ENCODE measurements at places on chromosomes 1 and 21. TPM values are rescaled to one million over a fixed set of nuclear protein-coding genes. Genes with fewer than 3 reads are reported as not detected.

DNA sequence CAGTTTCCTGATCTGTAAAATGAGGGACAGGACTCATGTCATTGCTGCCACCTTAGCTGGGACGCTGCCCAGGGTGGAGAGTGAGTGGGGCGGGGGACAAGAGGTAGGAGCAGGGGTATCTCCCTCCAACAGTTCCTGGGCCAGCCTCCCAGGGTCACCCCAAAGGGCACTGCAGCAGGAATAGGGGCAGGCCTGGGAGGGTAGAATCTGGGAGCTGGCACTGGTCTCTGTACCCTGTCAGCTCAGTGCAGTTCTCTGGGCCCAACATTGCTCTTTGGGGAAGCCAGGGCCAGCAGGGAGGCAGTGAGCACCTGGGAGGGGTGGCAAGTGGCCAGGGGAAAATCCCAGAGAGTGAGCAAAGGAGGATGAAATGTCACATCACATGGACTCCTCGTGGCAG lies 55.8 kb downstream of the ELK4 start:
- DNase-seq, result no peak

DNA sequence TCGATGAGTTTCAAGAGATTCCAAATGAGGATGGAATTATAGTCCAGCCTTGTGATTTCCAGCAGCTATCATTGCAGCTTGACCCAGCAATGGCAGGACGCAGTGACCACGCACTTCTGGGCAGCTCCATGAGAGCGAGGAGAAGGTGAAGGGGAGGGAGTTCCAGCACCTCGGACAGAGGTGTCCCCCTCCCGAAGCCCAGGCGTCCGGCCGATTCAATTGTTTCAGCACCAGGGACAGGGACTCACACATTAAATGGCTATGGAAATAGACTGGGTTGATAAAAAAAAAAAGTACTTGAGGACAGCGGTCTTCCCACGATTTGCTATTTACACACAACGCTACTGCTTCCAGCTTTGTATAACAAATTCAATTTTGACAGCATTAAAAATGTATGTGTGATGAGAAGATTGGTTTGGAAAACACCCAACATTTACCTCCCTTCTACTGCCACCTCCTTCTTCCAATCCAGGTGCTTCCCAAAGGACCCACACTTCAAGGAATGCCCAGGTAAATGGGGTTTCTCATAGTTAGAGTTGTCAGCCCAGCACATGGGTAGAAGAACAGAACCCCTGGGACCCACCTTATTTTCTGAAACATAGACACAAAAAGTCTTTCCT lies 71.8 kb downstream of the DISP3 start:
- peak; percentile 78 for DNase-seq

DNA sequence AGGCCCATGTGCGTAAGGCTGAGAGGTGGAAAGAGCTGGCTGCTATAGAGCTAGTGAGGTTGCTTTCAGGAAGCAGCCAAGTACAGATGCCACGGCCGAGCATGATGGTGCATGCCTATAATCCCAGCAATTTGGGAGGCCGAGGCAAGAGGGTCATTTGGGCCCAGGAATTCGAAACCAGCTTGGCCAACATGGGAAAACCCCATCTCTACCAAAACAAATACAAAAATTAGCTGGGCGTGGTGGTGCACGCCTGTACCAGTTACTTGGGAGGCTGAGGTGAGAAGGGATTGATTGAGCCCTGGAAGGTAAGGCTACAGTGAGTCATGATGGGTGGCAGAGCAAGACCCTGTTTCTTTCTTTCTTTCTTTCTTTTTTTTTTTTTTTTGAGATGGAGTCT lies 2.7 kb downstream of the CCDC24 start:
- no peak for DNase-seq

GRCh38 chr1:32798679-32799416 lies 18.3 kb downstream of the YARS1 start:
- no peak for DNase-seq

DNA sequence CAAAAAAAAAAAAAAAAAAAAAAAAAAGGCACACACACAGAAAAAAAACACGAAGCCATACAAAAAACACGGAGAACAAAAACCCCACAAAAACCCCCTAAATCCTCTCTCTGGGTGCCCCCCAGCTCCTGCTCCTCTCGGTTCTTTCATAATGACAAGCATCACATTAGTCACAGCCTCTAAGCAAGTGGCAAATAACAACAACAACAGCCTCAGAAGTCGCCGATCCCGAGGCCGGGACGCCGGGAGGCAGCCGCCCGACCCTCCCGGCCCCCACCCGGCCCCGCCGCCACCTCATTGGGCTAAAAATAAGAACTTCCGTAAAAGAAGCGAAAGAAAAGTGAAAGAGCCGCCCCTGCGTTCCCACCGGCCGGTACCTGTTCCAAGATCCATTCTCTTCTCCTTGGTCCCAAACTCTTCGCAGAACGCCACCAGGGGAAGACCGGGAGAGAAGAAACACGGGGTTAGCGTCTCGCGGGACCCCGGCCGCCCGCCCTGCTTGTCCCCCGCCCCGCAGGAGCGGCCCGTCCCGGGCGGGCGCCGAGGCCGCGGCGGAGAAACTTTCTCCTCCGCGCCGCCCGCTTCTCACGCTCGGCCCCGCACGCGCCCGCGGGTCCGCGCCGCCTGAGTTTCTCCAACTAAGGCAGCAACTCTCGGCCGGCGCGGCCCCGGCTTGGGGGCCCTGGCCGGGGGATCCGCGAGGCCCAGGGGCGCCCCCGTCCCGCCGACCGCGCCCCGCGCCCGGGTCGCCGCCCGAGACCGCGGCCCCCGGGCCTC lies 102.8 kb downstream of the CASZ1 start:
- DNase-seq, result peak; percentile 14

- no peak for DNase-seq
Measured at GRCh38 chr1:178928976-178929375, 58.1 kb upstream of the ANGPTL1 start.

DNA sequence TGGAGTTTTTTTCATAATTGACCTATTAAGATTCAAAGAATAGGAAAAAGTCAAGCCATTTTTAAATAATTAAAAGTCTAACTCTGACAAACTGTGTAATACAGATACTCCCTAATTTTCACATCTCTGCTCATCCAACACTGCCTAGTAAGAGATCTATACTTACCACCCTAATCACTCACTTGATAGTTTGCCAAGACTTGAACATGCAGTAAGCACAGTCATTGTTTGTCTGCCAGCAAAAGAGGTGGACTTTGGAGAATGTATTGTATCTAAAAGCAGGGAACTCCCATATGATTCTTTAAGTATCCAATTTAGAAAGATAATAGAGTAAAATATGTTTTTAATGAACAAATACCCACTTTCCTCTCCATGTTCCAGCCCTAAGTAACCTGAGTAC lies 15.5 kb downstream of the TMEM59 start:
- no peak for DNase-seq

GRCh38 chr1:25137106-25137505 lies 95.2 kb downstream of the SYF2 start:
- no peak for DNase-seq

GRCh38 chr1:18836654-18837053 lies 22.8 kb downstream of the TAS1R2 start:
- DNase-seq, result no peak

- peak; percentile 66 for DNase-seq
Measured at GRCh38 chr1:116769561-116769977, 15.3 kb downstream of the CD2 start.

DNA sequence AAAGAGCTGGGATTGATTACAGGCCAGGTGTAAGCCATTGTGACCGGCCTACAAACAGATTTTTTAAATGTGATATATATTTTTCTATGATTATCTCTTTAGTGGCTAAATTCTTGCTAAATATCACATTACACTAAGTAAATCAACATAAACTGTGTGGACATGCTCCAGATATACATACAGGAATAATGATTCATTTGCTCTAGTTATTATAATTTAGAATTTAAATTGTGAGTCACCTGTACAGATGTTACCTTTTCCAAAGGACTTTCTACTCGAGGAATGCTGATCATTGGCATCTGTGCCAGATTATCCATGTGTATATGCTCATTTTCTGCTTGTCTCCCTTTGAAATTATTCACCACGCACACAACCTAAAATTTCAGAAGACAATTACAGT lies 90.1 kb downstream of the PLPPR5 start:
- no peak for DNase-seq

- DNase-seq, result peak; percentile 17
Measured at GRCh38 chr1:166378805-166379204, 212.0 kb upstream of the FAM78B start.

DNA sequence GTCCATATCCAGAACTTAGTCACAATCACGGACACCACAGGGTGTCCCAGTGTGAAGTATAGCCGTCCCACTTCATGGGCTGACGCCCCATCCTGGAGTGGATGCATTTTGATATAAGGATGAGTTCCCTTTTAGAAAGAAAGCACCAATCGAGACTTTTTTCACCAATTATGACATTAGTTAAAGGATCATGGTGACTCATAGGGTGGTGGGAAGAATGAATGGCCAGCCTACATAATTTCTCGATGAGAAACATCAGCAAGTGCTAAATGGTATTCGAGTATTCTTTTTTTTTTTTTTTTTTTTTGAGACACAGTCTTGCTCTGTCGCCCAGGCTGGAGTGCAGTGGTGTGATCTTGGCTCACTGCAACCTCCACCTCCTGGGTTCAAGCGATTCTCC lies 38.5 kb upstream of the USP1 start:
- DNase-seq, result peak; percentile 76

Gene CYP4A22
- not detected for total RNA-seq

Gene RORC
- not detected for total RNA-seq

Gene PTGFR
- total RNA-seq, result 39.9 TPM

Gene RNU1-3
- under 0.01 TPM for total RNA-seq

Gene HES5
- not detected for total RNA-seq

Gene NUAK2
- 1.2 TPM for total RNA-seq

Gene CFHR2
- not detected for total RNA-seq

Data from RPMI7951 (cell line).